ENCODE measurements at places on chromosomes 12 and 14. TPM values are rescaled to one million over a fixed set of nuclear protein-coding genes. Genes with fewer than 3 reads are reported as not detected.

- no peak for DNase-seq
Measured at GRCh38 chr12:6758506-6759095, 5.7 kb upstream of the MLF2 start.

DNA sequence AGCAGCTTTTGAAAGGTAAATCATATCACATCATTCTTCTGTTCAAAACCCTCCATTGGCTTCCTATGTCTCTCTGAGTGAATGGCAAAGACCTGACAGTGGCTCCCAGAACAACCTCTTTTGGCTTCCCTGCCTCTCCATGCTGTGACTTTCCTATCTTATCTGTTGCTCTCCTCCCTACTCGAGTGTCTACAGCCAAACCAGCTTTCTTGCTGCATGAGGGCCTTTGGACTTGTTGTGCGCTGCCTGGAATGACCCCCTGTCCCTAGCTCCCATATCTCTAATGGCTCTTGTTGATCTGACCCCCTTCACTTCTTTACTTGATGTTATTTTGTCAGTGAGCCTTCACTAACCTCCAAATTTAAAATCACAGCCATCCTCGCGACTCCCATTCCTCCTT lies 2.5 kb downstream of the SYNE2 start:
- DNase-seq = no peak

GRCh38 chr14:24924544-24924943 lies 125.4 kb downstream of the STXBP6 start:
- no peak for DNase-seq

GRCh38 chr14:60648934-60649874 lies at the start of gene SIX1:
TSS of gene SIX1 (minus strand) at chr14:60649477. CDS start at chr14:60649189, 288 bp downstream.
- peak; percentile 84 for DNase-seq

- peak; percentile 40 for DNase-seq
Measured at GRCh38 chr12:90987101-90987500, 17.7 kb downstream of the EPYC start.

GRCh38 chr14:37599507-37600368 lies 4.3 kb downstream of the TTC6 start:
- no peak for DNase-seq

The G2E3 gene
- total RNA-seq = 38.4 TPM

All from fibroblast of villous mesenchyme (primary cell).